T-helper 2 cell (primary cell): ENCODE measurements at places on chromosomes 3 and 15.

GRCh38 chr3:179788996-179789395 is 136.2 kb downstream of the USP13 start:
- DNase-seq = no peak

DNA sequence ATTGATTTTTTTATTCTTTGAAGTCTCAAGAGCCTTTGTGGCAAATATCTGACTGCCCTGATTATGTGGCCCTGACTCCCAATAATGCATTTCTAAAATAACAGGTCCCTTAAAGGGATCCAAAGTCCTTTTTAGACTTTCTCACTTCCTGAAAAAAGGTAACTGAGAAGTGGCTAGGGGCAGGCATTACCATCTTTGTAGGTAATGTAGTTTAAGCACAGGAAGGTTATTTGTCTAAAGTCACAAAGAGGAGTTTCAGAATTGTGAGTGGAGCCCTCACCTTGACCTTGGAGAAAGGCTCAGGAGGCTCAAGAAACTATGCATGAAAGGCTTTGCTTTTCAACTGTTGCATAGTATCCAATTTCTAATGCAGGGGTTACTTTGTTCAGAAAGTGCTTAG is 142.9 kb upstream of the MRPL3 start:
- DNase-seq = no peak

DNA sequence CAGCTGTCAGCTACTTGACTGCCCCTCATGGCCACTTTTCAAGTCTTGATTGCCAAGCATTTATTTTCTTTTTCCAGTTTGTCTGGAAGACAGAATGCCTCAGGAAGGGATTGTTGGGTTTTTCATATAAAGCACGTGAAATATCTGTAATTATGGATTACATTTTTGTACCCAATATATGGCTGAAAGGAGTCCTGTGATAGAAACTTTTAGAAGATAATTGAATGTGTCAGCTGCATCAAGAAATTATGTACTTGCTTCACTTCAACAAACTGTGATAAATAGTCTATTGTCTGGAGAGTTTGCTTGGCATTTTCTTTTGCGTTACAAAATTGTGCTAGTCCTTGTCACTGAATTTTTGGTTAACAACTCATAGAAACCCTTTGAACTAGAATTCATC is 247.9 kb upstream of the SLCO3A1 start:
- DNase-seq = no peak

GRCh38 chr3:117346901-117347300 is 637.3 kb downstream of the TUSC7 start:
- DNase-seq = no peak

DNA sequence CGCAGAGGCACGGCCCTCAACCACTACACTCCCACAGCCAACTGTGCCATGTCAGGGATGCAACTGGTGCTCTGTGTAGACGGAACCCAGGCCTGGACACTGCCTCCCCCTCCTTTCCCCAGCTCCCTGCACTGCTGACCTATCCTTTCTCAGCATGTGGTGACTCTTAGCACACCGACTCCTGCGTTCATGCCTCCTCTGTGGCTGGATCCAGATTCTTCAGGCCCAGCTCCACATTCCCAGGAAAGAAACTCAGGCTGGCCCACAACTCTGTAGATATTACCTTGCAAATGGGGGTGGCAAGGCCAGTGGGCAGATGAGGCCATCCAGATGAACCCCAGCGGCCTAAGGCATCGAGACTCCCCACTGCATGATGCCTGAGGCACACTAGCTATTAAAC is 272.7 kb downstream of the OCA2 start:
- DNase-seq = no peak

- DNase-seq = no peak
Measured at GRCh38 chr3:43707998-43708397, 17.3 kb downstream of the ABHD5 start.

DNA sequence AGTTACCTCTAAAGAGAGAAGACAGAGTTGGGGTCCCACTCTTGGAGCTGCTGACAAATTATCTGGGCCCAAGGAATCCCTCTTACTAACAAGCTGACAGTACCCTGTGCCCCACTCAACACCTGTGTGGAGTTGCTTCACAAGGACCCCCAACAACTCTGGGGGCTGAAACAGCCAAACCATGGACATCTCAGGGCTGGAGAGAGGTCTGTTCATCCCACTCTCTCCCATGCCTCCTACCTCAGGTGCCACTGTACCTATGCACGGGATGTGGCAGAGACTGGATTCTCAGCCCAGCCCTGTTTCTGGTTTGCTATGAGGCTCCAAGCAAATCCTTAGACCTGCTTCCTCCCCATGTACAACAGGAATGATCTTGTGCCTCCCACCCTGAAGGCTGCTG is 101.7 kb downstream of the ETFA start:
- no peak for DNase-seq

DNA sequence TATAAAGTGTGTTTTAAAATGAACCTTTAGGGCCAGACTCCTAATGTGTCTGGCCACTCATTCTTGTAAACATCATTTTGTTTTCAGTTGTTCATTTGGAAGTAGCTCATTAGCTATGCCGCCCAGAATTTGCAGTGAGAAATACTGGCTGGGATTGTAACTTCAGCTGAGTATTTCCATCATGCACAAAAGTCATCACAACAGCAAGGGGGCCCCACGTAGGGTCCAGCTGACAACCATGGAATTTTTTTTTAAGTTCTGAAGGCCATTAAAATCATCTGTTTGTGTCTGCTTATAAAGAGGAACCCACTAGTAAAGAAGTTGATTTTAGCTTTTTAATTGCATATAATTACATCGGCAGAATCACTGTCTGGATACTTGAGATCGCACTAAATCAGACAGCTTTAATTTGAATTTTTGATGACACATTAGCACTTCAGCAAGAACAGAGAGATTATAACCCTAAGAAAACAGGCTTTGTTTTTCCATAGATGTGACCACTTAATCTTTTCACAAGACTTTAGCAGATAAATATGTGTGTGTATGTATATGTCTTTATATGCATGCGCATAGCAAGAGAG is 46.3 kb upstream of the SKOR1 start:
- no peak for DNase-seq

- DNase-seq = no peak
Measured at GRCh38 chr3:135260025-135260424, 465.0 kb downstream of the EPHB1 start.

GRCh38 chr3:146052791-146053310 is 108.1 kb downstream of the PLOD2 start:
- DNase-seq = no peak

DNA sequence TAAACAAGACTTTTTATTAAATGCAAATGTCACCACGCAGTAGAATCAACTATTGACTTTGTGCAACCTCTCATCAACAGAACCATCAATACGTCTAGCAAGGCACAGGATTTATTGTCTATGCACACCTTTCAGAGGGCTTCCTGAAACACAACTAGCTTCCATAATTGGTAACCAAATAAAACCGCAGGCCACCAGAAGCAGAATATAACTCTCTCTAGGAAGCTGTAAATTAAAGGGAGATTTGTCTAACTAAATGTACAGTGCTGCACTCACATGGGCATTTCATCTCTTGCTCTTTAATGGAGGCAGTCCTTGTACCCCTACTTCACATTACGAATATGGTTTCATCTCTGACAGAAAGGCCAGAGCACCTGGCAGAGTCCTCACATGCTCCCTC is 93.0 kb downstream of the FHIT start:
- no peak for DNase-seq

DNA sequence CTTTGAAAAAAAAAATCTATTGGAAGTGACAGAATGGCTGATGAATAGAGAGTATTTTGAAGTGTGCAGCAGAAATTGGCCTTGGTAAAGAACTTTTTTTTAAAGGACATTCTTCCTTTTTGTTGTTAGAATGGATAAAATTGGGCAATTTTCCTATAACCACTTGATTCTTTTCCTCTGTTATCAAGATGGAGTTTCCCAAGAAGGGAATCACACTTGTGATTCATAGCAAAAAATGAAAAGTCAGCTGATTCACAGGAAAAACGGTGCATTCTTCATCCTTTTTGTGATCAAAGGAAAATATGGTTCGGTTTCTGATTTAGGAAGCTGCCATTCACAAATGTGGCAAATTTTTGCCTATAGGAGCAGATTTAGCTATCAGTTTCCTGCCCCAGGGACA is 486.8 kb downstream of the GBE1 start:
- no peak for DNase-seq

DNA sequence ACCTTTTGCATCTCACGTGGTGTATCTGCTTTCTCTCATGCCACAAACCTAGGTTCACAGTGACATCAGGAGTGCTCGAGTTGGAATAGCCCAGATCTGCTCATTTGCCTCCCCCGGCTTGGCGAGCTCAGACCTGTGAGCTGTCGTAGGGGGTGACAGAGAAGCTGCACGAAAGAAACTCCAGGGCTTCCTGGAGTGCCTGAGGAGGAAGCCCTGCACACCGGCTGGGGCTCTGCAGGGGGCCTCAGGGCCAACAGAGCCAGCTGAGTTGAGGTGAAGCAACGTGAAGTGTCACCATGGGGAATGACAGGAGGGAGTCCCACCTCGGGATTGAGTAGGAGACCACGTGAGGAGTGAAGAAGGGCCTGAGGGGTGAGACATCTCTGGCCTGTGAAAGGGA is 62.5 kb downstream of the RPN1 start:
- DNase-seq = no peak

- DNase-seq = no peak
Measured at GRCh38 chr3:60217156-60217911, 1033.9 kb downstream of the FHIT start.

DNA sequence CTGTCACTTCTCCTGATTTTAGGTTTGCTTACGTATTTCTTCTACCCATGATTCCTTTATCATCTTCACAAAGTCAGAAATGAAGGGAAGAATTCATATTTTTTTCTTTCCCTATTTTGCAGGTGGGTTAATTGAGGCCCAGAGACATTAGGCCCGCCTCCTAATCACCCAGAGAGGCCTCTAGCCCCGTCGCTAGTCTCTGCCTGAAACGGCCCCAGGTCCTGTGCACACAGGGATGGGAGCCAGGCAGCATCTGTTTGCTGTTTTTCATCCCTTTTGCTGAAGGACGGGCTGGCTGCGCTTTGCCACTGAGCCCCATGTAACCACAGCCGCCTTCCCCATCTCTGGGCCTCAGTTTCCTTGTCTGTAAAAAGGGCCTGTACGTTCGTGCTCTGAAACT is 135.9 kb downstream of the FBLN2 start:
- DNase-seq = no peak

DNA sequence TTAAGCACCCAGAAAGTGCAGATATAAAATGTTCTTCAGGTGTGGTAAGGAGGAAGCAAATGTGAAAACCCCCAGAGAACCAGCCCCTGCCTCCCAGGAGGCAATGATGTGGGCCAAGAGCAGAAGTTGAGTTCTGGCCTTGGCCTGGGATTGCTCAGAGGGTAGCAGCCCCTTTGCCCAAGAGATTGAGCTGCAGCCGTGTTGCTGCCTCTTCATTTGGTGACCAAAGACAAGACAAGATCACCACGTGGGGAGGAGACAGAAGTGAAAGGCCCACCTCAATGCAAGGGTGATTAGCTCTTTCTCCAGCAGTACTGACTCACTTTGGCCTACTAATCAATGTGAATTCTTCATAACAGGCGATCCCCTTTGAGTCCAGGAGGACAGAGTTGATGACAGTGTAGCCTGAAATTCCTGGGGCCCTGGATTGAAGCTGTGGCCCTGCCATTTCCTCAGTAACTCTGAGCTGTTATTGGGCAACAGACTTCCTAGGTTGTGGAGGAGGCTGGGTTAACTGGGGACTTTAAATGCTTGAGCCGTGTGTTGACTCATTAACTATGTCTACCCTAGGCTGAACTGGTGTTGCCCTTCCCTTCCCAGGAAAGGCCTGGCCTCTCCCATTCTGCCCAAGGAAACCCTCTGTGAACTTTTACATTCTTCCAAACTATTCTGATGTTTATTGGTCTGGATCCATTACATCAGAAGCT is 86.5 kb downstream of the ST6GAL1 start:
- no peak for DNase-seq

GRCh38 chr3:158671821-158672214 is 630 bp downstream of the LXN start:
- DNase-seq = no peak

GRCh38 chr15:34248190-34248589 is 23.4 kb downstream of the EMC4 start:
- no peak for DNase-seq

- no peak for DNase-seq
Measured at GRCh38 chr3:177350121-177350520, 152.8 kb upstream of the TBL1XR1 start.

- DNase-seq = no peak
Measured at GRCh38 chr15:55789066-55789660, 46.2 kb upstream of the PRTG start.

DNA sequence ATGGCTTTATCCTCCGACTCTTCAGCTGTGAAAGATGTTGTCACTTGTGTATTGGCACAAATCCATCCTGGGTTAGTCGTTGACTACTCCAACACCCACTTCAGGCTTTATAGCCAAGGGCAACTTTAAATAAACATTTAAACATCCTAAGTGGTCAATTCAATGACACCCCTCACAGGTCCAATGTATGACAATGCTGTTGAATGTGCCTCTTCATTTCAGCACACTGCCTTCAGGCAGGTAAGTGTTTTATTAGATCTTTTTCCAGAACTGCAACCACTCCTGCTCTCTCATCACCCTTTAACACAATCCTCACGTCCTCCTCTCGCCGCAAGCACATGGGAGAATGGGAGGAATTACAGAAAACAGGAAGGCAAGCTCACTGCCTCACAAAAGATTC is 30.3 kb downstream of the IL12A start:
- no peak for DNase-seq

DNA sequence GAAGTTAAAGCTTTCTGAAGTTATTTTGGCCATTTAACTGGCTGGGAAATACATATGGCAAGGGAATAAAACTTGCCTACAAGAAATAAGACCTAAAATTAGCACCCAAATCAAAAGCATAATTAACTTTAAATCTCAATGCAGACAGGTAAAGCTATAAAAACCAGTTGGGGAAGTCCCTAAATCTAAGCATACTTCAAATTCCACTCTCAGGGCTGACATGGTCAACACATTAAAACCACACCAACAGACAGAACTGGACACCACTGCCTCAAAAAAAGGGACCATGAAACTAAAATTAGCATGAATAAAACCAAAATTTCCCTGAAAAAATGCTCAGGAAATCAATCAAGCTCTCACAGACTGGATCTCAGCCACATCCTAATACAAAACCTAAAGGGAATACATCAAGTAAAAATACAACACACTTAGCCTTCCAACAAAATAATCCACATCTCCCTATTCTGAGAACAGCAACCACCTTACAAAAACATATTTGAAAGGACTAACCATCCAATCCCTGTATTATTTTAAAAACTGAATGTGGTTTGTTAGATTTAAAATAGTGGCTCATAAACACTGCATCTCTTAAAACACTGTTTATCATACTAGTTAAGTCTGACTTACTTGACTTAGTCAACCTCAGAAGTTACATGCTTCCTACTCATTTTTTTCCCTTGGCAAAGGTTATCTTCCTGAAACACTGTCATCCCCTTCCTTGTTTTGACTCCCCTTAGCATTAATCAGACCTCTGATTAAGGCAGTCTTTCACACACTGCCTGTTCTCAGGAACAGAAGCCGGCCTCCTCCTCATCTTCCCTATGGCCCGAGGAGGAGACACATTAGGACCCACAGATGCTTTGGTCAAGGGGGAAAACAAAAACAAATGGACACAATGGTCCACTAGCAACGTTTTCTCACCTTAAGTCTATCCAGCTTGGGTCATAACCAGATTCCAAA is 8.3 kb downstream of the TRA2B start:
- no peak for DNase-seq
